ENCODE measurements at places on chromosomes 12 and 14.

DNA sequence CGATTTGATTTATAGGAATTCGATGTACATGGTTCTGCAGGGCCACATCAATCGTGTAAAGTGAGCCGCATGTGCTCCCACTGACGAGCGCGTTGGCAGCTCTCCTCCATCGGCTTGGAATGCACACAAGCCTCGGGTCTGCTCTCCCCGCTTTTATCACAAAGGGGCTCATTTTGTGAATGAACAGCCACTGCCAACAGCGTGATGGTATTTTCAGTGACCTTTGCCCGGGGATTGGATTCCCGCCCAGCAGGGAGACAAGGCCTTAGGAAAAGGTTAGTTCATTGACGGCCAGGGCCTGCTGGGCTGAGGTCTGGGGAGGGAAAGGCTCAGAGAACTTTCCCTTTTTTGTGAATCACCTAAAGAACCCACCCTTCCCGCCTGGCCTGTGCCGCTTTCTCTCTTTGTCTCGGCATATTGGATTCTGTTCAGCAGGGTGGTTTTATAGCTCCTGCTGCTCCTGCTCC, 232.1 kb downstream of the MSRB3 start:
- DNase-seq, result no peak

GRCh38 chr12:105030820-105031807, 45.0 kb downstream of the NOPCHAP1 start:
- DNase-seq, result no peak

DNA sequence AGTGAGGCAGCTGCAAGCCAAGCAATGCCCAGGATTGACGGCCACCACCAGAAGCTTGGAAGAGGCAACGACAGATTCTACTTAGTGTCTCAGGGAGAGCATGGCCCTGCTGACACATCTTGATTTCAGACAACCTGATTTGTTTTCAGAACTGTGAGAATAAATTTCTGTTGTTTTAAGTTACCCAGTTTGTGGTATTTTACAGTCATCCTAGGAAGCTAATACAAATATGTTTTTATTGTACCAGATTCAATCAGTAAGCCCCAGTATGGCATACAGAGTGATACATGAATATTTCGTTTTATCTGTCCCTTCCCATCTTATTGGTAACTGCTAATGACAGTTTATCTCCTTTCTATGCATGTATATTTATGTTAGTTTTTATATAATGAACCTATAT, 62.3 kb downstream of the SAMD4A start:
- no peak for DNase-seq

DNA sequence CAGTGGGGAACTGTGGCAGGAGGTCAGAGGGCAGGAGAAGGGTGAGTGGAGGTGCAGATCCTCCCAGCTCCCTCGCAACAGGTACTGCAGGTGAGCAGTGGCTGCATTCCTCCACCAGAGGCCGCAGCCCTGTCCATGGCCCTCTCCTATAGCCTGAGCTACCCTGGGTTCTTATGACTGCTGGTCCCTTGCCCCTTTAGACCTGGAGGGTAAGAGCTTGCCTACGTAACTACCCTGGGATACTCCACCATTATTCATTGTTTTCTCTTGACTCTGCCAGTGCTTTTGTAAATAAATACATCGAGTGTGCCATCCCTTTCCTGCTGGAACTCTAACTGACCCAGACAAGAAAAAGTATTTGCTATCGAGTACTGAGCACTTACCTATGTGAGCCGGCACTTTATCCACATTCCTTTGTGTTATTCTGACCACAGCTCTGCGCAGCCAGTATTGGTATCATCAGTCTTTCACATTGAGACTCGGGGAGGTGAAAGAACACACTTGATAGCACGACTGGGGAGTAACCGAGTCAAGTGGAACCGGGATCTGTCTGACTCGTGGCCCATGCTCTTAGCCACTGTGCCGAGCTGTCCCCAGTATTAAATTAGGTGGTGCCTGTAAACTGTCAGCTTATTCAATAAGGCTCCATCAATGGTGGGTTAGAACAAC, 38.5 kb downstream of the LTBP2 start:
- DNase-seq, result no peak

DNA sequence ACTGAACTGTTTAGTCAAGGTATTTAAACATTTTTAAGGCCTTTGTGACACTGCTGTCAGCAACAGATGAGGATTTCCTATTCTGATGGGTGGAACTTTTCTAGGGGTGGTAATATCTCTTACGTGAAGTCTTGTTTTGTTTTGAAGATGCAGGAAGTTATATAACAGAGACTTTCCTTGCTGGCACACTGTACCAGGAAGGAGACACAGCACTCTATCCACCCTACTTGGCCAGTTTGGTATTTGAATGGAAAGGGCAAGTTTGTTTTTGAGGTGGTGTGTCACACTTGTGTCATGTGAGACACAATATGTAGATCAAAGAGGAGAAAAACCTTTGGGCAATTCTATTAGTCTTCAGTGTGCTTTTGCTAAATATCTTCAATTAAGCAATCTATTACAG, 51.6 kb upstream of the SRP54 start:
- DNase-seq, result no peak

DNA sequence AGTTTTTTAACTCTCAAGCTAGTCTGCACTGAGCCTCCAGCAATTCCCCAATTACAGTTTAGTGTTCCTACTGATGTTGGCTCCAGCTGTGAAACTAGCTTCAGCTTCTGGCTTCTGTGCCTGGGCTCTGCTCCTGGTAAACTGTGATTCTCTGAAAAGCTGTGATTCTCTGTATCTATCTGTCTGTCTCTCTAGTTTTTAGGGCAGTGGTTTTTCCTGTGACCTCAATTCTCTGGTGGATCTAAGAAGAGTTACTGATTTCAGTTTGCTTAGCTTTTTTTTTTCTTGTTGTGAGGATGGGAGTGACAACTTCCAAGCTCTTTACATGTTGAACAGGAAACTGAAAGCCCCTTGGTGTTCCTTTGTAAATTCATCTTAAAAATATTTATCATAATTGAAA, 3.8 kb upstream of the HIF1A start:
- DNase-seq, result no peak

DNA sequence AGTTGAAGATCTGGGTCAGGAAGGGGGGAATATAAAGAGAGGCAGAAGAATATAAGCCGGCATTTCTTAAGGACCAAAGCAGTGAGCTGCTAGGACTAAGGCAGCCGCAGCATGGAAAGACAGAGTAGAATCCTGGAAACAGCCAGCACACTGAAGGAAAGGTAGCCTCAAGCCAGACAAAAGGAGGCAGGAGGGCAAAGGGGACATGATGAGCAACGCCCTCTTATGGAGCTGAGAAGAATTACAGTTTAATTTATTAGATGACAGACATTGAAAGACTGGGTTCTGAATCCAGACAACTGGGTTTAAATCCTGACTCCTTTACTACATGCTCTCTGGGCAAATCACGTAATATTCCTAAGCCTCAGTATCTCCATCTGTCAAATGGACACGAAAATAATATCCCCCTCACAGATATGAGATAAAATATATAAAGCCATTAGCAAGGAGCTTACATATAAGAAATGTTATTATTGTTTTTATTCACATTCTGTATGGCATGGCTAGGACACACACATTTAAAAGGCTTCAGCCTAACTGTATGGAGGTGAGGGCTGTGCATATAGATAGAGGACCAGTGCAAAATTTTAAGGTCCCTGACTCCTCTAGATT, 8.1 kb upstream of the PCED1B start:
- peak; percentile 8 for DNase-seq

DNA sequence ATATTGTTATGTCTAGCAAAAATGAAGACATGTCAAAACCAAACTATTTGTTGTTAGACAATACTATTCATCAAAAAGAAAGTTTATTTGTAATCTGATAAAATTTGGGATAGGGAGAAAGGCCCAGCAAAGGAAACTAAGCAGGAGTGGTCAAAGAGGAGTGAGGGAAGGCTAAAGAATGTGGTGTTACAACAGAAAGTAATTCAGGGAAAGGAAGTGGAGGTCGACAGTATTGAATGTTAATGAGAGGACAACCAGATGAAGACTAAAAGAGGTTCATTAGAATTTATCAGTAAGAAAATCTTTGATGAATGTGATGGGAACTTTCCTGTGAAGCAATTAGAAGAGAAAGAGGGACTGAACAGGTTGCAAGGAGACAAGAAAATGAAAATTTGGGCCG, 33.9 kb downstream of the PLCZ1 start:
- no peak for DNase-seq

DNA sequence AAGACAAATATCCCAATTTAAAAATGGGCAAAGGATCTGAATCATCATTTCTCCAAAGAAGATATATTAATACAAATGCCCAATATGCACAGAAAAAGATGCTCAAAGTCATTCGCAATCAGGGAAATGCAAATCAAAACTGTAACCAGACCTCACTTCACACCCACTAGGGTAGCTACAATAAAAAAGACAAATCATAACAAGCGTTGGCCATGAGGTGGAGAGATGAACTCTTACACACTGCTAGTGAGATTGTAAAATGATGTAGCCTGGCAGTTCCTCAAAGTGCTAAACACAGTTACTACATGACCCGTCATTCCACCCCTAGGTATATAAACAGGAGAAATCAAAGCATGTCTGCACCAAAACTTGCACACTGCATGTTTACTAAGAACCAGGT, 30.4 kb downstream of the CDC42BPB start:
- DNase-seq, result no peak

GRCh38 chr14:105184461-105184860, 3.3 kb upstream of the NUDT14 start:
- no peak for DNase-seq

GRCh38 chr12:3097186-3097804, 20.1 kb downstream of the TSPAN9 start:
- DNase-seq, result no peak

DNA sequence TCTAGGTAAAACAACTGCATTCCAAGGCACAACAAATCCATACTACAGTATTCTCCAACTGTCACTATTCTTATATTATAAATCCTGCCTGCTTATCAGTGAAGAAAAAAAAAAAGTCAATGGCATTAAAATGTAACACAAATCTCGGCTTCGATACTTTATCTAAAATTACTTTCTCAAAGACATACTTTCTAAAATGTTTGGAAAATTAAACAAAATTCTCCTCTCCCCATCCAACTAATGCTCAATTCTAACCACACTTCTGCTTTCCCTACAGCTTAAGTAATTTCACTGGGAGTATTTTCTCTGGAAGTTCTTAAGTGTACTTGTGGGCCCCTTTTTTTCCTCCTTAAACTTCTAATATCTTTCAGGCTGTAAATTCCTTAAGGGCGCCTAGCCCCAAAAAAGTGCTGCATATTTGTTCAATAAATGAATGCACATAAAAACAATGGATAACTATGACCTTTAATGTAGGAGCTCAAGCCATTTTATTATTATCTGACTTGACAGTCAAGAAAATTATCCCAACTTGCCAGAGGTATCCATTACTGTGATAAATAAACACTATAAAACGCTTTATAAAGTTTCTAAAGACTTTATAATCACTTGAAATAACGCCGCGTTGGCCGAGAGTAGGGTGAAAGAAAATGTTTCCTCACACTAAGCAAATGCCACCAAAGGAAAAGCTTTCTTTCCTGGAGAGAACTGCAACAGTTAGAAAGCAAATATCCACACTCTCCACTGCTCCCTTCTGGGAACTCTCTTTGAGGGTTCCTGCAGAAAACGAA, 977 bp downstream of the HEATR5A start:
- no peak for DNase-seq

- DNase-seq, result no peak
Measured at GRCh38 chr12:65602610-65603295, 221.5 kb upstream of the HMGA2 start.

DNA sequence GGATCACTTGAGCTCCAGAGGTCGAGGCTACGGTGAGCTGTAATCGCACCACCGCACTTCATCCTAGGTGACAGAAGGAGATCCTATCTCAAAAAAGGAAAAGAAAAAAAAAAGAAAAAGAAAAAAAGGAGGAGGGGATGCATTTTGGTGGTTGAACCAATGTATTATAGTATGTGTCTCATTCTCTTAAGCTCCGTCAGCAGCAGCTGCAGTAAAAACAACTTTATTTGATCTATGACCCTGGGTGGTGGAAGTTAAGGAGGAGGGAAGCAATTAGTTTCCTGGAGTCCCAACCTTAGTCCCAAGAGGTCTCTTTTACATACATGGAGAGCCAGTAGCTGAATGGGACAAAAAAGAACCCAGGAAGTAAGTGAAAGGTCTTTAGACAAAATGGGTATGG, 26.8 kb upstream of the APOF start:
- DNase-seq, result no peak

DNA sequence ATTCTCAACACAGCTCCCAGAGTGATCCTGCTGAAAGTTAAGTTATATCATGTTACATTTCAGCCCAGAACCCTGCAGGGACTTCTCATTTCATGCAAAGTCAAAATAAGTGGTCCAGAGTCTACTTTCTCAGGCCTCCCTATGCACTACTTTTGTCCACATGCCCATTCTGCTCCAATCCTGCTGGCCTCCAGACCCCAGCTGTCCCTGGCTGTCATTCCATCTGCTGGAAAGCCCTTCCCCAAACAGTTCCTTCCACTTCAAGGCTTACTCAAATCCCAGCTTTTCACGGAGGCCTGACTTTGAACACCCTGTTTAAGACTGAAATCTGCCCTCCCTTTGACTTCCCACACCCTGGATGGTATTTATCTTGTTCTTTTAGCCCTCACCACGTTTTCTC, 109.8 kb upstream of the DNM1L start:
- DNase-seq, result no peak

- DNase-seq, result no peak
Measured at GRCh38 chr14:56708704-56709103, 101.6 kb downstream of the OTX2 start.

- DNase-seq, result no peak
Measured at GRCh38 chr12:121159467-121160307, 27.0 kb downstream of the P2RX7 start.

GRCh38 chr14:63939006-63939270, 86.1 kb downstream of the SYNE2 start:
- DNase-seq, result no peak

- DNase-seq, result no peak
Measured at GRCh38 chr12:52362118-52362726, 5.1 kb downstream of the KRT85 start.

DNA sequence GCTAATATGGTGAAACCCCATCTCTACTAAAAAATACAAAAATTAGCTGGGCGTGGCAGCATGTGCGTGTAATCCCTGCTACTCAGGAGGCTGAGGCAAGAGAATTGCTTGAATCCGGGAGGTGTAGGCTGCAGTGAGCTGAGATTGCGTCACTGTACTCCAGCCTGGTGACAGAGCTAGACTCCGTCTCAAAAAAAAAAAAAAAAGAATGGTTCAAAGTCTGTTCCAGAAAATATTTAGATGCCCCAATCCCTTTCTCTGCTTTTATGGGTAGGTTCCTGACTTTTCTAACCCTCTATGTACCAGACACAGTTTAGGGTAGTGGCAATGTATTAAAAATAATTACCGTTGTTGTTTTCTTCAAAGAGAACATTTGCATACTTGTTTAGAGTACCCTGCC, 161.4 kb downstream of the STXBP6 start:
- no peak for DNase-seq

DNA sequence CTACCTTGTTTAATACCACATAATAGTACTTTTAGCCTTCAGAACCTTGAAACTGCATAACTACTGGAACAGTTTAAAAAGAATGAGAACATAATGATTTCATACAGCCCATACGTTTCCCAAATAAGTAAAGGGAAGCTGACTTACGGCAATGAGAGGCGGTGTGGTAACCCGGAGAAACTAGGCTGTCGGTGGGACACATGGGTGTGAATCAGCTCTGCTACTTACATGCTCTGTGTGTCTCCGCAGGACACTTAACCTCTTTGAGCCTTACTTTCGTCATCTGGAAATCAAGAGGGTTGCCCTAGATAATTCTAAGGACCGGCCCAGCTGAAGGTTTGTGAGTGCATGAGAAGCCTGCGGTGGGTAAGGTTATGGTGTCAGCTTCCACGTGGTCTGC, 49.3 kb upstream of the PLEKHG3 start:
- DNase-seq, result no peak

All from NCI-H1092 (cell line).